ENCODE measurements at places on chromosomes 1 and 21. TPM values are rescaled to one million over a fixed set of nuclear protein-coding genes. Genes with fewer than 3 reads are reported as not detected.
A peak's percentile ranks its signal among the peaks of the same experiment; 100 is the strongest.

GRCh38 chr1:104125970-104126369 lies 376.3 kb downstream of the AMY1C start:
- no peak overlapping the region for H3K4me3 ChIP-seq
- H3K27me3 ChIP-seq, result no peaks in the 10 kb centered on the region
- no peaks in the 10 kb centered on the region for H3K4me1 ChIP-seq
- H3K27ac ChIP-seq, result no peak overlapping the region
- no peaks in the 10 kb centered on the region for H3K36me3 ChIP-seq
- DNase-seq, result no peak

DNA sequence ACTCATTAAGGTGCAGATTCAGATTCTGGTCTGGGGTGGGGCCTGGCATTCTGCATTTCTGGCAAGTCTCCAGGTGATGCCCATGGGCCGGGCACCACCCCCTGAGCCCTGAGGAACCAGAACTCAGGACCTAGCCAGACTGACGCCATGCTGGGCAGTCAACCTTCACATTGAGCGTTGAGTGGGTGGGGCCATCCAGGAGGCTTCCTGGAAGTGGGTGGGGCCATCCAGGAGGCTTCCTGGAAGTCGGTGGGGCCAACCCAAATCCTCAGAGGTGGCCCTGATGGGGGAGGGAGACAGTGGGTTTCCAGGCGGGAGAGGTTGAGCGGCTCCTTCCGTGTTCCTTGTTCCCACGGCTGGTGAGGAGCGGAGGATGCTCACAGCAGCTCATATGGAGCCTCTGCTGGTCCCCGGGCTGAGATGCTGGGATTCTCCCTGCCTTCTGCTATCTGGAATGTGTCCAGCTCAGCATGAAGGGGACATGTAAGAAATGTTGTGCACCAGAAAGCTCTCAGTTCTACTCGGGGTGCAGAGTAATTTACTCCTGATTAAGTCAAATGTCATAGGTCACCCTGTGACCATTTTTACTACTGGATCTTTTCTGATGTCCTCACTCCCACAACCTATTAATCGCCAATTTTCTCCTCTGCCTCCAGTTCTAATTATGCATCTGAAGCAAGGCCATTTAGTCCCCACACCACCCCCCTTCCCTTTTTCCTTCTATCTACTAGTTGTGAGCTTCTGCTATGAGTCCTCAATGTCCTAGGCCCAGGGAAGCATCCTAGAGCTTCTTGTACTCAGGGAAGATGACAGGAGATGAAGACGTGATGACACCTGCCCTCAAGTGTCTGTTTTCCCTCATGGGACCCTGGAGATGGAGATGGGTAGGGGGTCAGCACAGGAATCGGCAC lies 435.4 kb downstream of the PTPRU start:
- H3K27me3 ChIP-seq, result no peaks in the 10 kb centered on the region
- DNase-seq, result no peak
- no peaks in the 10 kb centered on the region for H3K4me1 ChIP-seq
- no peaks in the 10 kb centered on the region for H3K36me3 ChIP-seq

GRCh38 chr1:245464290-245464689 lies 309.5 kb downstream of the KIF26B start:
- no peaks in the 10 kb centered on the region for H3K36me3 ChIP-seq
- peaks cover 26% of the 10 kb centered on the region for H3K4me1 ChIP-seq
- no peaks in the 10 kb centered on the region for H3K27me3 ChIP-seq
- no peak for DNase-seq
- no peak overlapping the region for H3K27ac ChIP-seq

DNA sequence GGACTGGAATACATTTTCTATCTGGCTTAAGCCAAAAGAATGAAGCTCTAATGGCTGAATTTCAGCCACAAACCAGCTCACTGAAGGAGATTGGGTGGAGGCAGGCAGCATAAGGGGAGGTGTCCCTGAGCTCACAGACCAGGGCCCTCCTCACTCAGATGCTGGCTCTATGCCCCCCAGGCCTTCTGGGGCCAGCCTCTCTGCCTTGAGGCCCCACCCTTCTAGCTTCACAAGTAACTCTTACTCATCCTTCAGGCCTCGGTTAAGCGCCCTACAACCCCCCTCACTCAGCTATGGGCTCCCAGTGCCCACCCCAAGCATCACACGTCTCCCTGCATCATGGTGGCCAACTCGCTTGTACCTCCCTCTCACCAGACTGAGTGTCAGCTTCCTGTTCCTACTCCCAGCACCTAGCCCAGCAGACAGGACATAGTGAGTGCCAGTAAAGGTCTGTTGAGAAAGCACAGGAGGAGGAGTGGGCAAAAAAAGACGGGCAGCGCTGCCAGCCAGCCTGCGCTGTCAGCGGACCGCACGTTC lies 40.8 kb upstream of the GPR157 start:
- H3K27ac ChIP-seq, result peak overlapping the region; percentile 19
- H3K4me3 ChIP-seq, result no peak overlapping the region
- peaks cover 31% of the 10 kb centered on the region for H3K36me3 ChIP-seq
- H3K27me3 ChIP-seq, result peaks cover 3% of the 10 kb centered on the region

- H3K27ac ChIP-seq, result no peak overlapping the region
- peaks cover 9% of the 10 kb centered on the region for H3K36me3 ChIP-seq
- no peaks in the 10 kb centered on the region for H3K27me3 ChIP-seq
- no peaks in the 10 kb centered on the region for H3K4me1 ChIP-seq
- no peak for DNase-seq
Observed at GRCh38 chr1:217431395-217431794, 199.5 kb downstream of the GPATCH2 start.

The C1orf94 gene
- not detected for total RNA-seq

GRCh38 chr21:16873176-16873575 lies 639.7 kb upstream of the CXADR start:
- no peaks in the 10 kb centered on the region for H3K27me3 ChIP-seq
- no peak overlapping the region for H3K27ac ChIP-seq
- no peaks in the 10 kb centered on the region for H3K4me1 ChIP-seq
- no peaks in the 10 kb centered on the region for H3K36me3 ChIP-seq
- H3K4me3 ChIP-seq, result no peak overlapping the region

- H3K4me3 ChIP-seq, result no peak overlapping the region
- no peak for DNase-seq
- H3K27ac ChIP-seq, result no peak overlapping the region
- no peaks in the 10 kb centered on the region for H3K36me3 ChIP-seq
- no peaks in the 10 kb centered on the region for H3K4me1 ChIP-seq
Observed at GRCh38 chr1:191620883-191621282, 537.4 kb upstream of the RGS18 start.

The TNFSF4 gene
- total RNA-seq, result 1.6 TPM

GRCh38 chr1:204483791-204484190 lies 10.8 kb downstream of the PIK3C2B start:
- no peak for DNase-seq
- no peaks in the 10 kb centered on the region for H3K36me3 ChIP-seq
- H3K4me3 ChIP-seq, result no peak overlapping the region
- H3K27ac ChIP-seq, result no peak overlapping the region
- H3K27me3 ChIP-seq, result peaks cover 21% of the 10 kb centered on the region

DNA sequence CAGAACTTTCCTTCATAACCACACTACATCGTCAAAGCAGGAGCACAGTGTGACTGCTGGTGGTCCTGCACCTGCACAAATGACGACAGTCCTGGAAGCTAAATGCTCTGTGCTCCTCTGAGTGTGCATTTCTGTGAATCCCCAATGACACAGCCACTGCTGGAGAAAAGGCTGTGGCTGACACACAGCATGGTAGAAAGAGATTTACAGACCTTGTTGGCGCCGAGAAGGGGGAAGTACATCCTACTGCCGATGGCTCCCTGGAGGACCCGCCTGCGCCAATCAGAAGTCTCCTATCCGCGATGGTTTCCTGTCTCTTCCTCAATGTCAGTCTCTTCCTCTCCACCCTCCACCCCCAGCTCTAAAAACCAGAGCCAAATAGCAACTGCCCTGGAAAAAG lies 115.4 kb upstream of the RAB4A start:
- H3K27me3 ChIP-seq, result peaks cover 4% of the 10 kb centered on the region
- DNase-seq, result no peak

DNA sequence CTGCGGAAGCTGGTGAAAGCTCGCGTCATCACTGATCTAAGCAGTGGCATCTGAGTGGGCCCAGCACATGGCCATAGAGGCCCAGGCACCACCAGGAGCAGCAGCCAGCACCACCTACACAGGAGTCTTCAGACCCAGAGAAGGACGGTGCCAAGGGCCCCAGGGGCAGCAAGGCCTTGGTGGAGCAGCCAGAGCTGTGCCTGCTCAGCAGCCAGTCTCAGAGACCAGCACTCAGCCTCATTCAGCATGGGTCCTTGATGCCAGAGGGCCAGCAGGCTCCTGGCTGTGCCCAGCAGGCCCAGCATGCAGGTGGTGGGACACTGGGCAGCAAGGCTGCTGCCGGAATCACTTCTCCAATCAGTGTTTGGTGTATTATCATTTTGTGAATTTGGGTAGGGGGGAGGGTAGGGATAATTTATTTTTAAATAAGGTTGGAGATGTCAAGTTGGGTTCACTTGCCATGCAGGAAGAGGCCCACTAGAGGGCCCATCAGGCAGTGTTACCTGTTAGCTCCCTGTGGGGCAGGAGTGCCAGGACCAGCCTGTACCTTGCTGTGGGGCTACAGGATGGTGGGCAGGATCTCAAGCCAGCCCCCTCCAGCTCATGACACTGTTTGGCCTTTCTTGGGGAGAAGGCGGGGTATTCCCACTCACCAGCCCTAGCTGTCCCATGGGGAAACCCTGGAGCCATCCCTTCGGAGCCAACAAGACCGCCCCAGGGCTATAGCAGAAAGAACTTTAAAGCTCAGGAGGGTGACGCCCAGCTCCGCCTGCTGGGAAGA lies 3.2 kb upstream of the ARTN start:
- peaks cover 35% of the 10 kb centered on the region for H3K36me3 ChIP-seq
- H3K27me3 ChIP-seq, result peaks cover 3% of the 10 kb centered on the region
- H3K4me1 ChIP-seq, result peaks cover 38% of the 10 kb centered on the region

Measured in HFFc6 (cell line).